ENCODE measurements at places on chromosomes 7 and 10.

DNA sequence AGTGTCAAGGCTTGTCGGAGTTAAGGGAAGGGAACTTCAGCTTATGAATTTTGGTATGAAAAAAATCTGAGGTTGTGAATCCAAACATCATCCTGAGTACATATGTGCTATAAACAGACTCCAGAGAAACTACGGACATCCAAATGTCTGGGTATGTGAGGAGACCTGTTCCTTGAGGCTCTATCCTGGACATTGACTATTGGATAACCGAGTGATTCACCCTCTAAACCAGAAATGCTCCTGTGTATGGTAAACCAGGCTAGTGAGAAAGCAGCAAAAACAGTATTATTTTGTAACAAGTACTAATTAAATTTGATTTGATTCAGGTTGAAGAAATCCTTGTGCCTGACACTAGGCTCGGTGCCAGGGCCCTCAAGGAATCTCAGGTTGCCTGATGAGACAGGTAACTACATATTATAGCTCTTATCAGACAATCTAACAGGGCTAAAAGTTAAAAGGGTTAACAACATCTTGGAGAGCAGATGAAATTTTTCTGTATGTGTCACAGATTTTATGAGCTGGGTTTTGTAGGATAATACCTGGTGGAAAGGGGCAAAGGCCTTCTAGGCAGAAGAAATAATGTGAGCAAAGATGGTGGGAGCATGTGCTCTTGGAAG lies 10.4 kb upstream of the STOX1 start:
- DNase-seq = no peak

DNA sequence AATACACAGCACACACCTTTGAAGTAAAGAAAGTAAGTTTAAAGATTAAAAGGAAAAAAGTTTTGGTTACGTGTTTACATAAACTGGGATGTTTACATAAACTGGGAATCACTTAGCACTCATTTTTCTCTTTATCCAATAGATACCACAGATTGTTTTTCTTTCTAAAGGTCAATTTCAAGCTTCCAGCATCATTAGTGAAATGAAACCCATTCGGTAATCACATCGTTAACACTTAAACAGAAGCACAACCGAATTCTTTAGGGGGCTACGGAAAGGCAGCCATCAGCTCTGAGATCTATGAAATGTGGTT lies 1.1 kb downstream of the ODAD2 start:
- no peak for DNase-seq

DNA sequence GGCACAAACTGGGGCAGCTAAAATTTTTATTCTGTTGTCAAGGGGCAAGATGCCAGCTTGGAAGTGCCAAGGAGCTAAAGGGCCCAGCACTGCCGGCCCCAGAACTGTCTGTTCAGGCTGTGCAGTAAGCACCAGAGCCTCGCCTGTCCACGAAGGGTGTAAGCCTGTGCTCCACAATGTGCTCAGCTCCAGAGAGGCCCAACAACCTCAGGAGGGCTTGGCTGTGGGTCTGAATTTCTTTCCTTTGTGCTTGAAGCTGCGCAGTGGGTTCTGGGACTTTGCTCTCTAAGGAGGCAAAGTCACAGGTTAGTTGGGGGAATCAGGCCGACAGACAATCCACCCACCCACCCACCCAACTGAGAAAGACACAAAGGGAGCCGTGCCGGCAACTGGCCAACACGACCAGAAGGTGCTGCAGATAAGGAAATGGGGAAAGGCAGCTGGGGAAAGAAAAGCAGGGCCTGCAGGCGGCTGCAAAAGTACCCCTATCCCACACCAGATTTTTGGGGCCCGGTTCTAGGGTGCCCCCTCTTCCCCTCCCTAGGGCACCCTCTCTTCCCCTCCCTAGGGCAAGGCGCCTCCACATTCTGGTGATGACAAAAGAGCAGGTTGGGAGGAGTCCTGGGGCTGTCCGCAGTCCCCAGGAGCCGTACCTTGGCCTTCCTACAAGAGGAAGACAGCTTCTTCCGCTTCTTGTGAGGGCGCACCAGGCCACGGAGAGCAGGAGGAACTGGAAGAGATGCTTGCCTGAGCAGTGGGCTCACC lies 7.7 kb downstream of the DDX56 start:
- DNase-seq = no peak

DNA sequence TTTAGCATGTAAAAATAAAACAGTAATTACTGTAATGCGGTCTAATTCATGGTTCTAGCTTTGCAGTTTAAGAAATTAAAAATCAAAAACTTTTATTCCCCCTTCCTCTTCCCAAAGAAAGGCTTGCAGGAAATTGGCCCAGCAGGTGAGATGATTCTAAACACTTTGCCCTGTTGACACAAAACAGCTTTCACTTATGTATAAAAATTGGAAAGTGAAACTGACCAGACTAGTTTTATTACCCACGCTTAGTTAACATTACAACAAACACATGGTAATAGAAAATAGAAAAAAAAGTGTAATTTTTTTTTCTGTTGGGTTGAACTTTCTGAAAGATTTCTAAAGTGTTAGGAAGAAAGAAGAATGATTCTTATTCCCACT lies 1.2 kb upstream of the CCDC6 start:
- no peak for DNase-seq

DNA sequence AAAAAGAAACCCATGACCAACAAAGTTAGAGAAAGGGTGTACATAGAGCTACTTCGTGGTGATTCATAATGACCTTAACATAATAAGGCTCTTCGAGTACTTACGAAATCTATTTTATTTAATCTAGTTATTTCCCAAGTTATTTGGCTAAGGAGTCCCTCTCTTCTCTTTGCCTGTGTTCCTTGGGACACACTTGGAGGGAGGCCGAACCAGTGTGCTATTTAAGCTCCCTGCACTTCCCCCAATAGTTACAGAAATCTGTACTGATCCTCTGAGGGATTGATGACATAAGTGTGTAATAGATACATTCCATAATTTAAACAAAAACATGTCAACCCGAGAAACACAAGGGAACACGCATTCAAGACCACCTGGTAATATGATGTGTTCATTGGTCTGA lies 351.1 kb downstream of the GATA3 start:
- DNase-seq = no peak

DNA sequence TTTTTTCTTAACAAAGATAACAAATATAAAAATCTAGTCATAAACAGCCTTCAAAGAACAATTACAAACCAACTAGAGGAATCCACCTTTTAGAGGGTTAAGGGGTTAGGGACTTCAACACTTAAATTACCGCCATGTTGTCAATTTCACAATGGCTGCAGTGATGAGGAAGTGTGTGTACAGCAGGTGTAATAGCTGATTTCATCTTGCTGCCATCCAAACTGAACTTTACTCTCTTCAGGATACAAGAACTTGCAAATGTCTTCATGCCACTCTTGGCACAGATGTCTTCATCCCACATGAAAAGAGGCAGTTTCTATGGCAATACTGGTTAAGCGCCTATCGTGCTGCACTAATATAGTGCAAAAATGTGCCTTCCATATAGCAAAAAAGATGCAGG lies 401.0 kb downstream of the PHF14 start:
- no peak for DNase-seq

- DNase-seq = no peak
Measured at GRCh38 chr7:5541087-5541992, 117.7 kb upstream of the TNRC18 start.

- no peak for DNase-seq
Measured at GRCh38 chr10:49273626-49274025, 25.3 kb upstream of the C10orf71 start.

DNA sequence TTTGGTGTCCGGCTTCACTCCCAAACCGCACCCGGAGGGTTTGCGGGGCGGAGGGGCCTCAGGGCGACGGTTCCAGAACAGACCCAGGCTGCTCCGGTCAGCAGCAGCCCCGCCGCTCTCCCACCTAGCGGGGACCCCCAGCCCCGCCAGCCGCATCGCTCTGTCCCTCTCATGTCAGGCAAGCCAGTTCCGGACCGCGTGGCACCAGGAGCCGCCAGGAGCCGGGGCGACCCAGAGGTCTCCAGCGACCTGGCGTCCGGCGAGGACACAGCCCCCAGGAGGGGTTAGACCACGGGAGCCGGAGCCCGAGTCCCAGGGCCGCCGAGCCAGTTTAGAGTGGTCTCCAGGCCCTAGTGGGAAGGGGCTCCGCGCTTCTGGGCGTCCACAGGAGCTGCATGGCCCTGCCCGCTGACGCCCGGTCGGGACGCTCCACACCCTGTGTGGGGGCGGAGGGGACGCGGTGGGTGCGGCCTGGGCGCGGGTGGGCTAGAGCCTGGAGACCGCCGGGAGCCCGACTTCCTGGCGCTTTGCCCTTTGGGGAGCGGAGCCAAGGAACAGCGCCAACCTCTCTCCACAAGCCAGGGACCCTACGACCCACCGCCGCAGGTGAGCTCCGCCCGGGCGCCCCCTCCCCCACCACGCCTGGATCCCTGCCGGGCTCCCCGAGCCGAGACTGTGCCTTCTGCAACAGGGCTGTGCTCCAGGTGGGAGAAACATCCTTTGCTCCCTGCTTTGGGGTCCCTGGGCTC lies 43.4 kb downstream of the ZNF117 start:
- no peak for DNase-seq

DNA sequence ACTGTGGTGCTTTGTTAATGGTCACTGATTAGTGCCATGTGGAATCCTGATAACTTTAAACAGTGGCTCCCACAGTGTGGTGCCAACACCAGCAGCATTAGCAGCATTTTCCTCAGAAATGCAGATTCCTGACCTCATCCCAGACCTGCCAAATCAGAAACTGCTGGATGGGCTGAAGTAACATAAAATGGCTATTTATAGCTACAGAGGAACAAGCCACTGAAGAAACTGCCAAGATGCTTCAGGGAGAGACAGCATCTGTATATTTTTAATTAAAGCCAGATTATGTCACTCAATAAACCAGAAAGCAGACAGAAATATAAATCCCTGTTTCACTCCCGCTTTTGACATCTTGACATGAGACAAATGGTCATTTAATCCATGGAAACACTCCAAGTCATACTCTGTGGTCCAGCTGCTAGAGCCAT lies 178.5 kb downstream of the AMPH start:
- no peak for DNase-seq

- peak; percentile 86 for DNase-seq
Measured at GRCh38 chr10:77391605-77392235, 245.9 kb downstream of the KCNMA1 start.

DNA sequence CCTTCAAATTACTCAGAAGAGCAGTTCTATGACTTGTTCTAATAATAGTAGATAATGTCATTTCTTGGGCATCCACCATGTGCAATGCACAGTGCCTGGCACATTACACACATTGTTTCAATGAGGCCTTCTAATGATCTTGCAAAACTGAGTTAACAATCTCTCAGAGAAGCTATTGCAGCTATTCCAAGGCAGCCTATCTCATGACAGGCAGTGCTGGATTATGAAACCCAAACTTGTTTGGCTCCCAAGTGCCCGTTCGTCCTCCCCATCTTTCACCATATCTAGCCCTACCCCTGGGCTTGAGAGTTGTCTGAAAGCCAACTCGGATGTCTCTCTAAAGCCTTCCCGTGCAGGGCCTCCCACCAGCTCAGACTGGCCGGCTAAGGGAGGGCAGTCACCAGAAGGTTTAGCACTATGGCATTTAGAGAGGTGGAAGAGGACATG lies 405.1 kb downstream of the PLXNA4 start:
- no peak for DNase-seq

GRCh38 chr10:58013406-58013805 lies 254.3 kb downstream of the IPMK start:
- DNase-seq = no peak

- no peak for DNase-seq
Measured at GRCh38 chr7:133040178-133040577, 41.7 kb downstream of the CHCHD3 start.

DNA sequence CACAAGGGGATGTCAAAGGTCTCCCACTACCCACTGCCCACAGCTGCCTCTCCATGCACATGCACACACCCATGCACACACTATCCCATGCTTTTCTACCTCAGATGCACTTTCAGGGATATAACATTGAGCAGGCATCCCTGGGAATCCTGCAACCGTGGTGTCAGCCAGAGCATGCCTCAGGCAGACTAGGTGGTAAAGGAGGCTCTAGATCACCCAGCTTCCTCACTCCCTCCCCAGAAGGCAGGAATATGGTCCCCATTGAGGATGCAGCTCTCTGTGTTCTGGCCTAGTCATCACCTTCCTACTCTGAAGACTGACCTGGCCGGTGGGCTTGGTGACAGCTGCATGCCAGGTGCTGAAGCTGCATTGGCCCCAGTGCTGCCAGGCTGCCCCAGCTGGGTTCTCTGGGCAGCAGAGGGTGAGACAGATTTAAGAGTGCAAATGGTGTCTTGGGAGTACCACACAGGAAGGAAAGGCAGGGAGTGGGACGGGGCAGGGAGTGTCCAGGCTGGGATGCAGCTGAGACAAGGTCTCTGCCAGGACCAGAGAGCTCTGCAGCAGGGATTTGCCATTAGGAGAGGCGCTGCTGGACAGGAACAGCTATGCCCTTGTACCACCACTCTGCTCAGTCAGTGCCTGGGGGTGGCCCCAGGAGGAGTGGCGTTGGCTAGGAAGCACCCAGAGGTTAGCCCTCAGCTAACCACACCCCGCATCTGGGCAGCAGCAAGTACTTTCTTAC lies 53.4 kb upstream of the GDF10 start:
- no peak for DNase-seq

DNA sequence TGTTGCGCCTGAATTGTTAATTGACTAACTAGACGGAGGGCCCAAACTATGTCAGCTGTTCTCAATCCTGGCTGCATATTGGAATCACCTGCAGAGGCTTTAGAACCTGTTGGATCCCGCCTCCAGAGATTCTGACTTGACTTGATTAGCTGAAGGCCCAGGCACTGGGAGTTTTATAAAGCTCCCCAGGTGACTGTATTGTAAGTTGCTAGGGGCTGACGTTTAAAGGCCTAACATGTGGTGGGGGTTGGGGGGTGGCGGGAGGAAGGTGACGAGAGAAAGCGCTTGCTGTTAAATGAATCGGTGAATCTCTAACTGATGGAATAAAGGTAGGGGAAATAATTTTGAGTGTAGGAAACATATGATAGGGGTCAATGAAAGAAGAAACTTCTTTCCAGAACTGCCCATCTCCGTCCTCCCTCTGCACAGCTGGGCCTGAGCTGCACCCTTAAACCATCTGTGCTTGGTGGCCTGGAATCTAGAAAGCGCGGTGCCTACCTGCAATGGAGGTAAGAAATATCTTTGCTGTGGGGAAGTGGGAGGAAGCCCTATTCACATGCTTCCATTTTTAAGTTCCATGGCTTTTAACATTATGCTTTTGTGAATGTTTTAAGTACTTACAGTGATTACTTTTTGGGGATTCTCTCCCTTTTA lies 225.0 kb upstream of the FAM3C start:
- no peak for DNase-seq

DNA sequence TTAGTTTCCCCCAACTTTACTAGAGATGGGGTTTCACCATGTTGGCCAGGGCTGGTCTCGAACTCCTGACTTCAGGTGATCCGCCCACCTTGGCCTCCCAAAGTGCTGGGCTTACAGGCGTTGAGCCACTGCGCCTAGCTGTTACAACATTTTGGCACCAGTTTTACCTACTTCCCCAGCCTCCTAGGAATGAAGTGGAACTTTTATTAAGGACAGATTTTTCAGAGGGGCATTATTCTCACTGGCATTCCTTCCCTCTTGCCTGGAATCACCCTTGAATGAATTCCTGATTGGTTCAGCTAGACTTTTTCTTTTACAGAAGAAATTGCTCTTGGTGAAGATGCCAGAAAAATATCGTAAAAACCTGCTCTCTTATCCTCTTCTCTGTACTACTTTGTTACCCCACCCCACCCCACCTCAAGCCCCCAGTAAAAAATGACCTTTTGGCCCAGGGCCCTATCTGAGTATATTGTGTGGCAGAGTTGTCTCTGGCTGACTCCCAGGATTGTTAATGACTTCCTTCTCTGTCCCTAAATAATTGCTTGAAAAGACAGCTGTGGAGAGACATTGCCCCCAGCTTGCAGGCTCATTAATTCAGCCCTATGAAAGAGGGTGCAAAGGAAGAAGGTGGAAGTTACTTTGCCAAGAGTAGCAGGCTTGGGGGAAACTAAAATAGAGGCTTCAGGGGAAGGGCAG lies 189.6 kb downstream of the AUTS2 start:
- no peak for DNase-seq

All from urothelium cell line (cell line).